ENCODE measurements at places on chromosomes 4 and X.

DNA sequence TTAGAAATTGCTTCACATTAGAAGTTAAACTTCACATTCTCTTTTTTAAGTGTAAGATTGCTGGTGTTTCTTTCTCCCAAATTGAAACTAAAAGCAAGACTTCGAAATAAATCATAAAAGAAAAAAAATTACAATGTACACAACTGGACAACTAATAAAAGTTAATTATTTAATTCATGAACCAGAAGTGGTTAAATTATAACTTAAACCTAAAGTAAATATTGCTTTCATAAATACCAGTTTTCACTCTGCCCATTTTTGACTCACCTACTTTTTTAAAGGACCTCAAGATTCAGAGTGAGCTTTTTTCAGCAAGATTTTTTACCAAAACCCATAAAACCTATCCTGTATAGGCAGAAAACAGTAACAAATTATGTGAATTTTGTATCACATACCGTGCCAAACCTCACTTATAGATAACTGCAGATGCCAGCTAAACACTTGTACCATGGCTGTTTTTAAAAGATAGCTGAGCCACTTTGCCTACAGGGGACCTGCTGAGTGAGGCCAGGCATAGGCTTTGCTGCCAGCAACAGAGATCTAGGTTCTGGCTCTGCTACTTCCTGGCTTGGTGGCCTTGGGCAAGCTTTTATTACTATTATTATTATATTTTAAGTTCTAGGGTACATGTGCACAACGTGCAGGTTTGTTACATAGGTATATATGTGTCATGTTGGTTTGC is 259.8 kb downstream of the NR3C2 start:
- DNase-seq = no peak

- DNase-seq = no peak
Measured at GRCh38 chr4:89509708-89510281, 202.2 kb upstream of the GPRIN3 start.

GRCh38 chr4:186943411-186943810 is 219.8 kb upstream of the FAT1 start:
- no peak for DNase-seq

GRCh38 chr4:71711044-71711984 is 72.6 kb downstream of the GC start:
- DNase-seq = no peak
